ENCODE measurements at places on chromosomes 1 and 21.

GRCh38 chr1:6144647-6145395, 35.3 kb downstream of the CHD5 start:
- no peak for DNase-seq

DNA sequence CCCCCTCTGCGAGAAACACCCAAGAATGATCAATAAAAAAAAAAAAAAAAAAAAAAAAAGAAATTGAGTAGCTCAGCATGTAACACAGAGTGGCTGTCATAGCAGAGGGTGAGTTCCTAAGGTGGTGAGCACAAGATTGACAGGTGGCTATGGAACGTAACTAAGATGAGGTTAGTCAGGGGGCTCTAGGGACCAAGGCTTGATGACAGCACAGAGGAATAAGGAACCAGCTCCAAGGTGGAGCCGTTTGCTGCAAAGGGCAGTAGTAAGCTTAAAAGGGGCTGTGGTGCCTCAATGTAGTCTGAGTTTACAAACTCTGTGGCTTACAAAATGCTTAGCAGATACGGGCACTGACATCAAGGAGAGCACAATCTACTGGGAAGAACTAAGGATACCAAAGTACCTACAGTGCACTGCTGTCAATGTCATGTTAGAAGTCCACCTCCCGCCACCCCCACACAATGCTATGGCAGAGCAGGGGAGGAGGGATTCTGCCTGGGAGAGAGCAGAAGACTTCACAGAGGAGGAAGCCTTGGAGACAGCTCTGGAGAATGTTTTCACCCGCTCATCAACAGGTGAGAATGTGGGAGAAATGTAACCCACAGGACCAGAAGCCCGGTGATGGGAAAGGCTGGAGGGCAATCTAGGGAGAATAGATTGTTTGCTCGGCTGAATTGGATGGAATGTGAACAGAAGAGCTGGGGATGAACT, 13.1 kb downstream of the IQGAP3 start:
- no peak for DNase-seq

GRCh38 chr1:151606857-151607256, 5.0 kb upstream of the SNX27 start:
- no peak for DNase-seq

DNA sequence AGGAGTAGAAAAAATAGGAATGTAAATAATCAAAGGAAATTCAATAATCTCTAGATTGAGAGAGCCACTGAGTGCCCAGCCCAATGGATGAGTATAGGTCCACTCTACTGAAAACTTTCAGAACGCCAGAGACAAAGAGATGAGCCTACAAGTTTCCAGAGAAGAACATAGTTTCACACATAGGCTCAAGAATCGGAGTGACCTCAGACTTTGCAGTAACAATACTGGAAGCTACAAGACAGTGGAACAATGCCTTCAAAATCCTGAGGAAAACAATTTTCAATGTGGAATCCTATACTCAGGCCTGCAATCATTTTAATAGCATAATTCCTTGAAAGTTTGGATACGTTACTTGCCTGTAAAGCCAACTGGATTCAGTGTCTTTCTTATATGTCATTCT, 11.0 kb downstream of the GJA4 start:
- DNase-seq: no peak

DNA sequence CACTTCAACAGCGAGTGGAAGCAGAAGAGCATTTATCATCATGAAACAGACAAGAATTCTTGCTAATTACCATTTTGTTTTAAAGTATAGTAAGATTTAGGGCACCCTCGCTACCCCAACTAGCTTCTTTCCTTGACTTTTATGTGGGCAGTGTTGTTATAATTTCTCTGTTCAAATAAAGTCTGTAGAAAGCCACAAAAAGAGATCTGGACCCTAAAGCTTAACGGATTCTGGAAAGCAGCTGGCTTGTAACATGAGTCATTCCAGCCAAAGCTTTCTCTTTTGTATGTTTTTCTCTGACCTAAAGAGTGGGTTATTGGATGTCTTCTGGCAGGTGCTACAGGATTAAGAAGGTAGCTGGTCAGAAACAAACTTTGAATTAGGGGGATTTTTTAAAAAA, 37.4 kb downstream of the RUNX1 start:
- no peak for DNase-seq

All from stimulated activated CD4-positive, alpha-beta T cell treated with anti-CD3 and anti-CD28 coated beads, Interleukin-15, amount 100 ng/mL, for 48 hours (primary cell).